ENCODE measurements at places on chromosomes 1 and 21.

DNA sequence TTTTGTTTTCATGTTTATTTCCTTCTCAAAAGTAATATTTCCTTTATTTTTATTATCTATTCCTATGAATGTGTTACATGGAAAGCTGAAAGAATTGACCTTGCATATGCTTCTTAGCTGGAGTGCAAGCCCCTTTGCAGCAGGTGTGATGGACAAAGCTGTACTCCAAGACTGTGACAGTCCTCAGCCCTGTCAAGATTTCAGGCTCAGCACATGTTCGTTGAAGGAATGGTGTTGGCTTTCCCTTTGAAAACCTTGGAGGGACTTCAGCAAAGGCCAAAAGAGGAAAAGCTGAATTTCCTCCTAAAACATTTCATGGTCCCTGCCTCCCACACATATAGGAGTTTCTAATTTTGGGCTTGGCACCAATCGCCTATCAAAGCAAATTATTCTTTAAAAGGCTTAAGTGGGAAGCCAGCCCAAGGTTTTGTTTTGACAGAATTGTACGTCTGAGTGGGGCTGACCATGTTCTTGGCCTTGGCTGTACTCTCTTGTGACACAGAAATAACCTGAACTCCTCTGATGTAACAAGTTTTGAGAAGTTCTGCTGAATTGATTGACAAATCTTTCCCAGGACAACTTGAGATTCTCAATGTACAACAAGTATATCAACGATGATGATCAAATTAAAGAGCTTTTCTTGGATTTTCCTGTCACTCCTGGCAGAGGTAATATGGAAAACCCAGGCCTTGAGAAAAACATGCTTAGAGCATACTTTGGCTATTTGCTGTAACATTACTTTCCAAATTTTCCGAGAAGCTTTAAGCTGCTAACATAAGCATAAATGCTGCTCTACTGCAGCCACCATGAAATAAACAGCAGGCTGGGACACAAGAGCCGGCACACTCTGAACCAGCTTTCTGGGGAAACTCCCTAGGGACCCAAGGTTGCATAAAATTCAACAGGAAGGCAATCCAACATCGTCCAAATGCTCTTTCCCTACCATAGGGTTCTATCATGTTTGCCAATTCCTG, 135.7 kb upstream of the ZNF648 start:
- no peak for DNase-seq

- no peak for DNase-seq
These were observed 3.7 kb downstream of the CCDC24 start for GRCh38 chr1:43994794-43995790.

GRCh38 chr21:18117176-18117575, 127.5 kb upstream of the CHODL start:
- DNase-seq = no peak

DNA sequence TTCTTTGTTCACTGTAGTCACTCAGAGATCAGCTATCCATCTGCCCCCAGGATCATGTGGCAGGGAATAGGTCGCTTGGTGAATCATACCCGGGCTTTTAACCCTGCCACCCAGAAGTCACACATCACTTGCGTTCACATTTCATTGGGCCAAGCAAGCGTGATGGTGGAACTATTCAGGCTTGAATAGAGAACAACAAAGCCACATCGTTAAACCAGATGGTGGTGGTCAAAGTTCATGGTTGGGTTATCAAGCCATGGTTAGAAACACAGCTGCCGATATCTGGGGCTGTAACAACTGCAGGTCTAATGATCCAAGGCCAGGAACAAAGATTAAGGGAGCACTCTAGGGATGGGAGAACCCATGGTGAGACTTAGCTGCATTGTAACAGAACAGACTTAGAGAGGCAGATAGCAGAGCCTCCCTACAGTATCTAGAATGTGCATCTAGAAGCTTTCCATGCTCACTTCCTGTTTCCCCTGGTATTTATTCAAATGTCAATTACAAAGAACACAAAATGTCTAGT, 40.0 kb upstream of the PTPRC start:
- peak; percentile 87 for DNase-seq

DNA sequence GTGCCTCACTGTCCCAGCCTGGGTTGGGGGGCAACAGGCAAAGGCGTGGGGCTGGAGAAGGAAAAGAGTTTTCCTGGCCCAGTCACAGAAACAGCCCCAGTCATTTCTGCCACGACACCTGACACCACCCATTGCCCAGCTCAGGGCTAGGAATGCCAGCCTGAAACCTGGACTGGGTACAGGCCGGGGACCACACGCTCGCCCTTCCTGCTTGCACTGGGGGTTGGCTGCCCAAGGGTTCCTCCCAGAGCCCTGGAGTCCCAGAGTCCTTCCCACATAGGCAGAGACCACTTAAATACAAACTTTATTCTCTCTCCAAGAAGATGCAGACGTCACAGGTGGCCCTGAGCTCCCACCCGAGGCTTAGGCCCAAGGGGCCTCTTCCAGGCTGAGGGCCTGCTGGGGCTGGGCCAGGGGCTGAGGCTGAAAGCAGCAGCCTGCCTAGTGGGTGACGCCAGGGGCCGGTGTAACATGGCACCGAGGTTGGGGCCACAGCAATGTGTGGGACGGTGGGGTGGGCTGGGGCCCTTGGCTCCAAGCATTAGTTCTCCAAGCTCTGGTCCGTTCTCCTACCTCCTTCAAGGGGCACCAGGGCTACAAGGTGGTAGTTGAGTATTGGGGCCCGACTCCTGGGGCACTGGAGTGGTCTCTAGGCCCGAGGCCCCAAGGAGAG, 1.6 kb downstream of the TMEM52 start:
- no peak for DNase-seq

DNA sequence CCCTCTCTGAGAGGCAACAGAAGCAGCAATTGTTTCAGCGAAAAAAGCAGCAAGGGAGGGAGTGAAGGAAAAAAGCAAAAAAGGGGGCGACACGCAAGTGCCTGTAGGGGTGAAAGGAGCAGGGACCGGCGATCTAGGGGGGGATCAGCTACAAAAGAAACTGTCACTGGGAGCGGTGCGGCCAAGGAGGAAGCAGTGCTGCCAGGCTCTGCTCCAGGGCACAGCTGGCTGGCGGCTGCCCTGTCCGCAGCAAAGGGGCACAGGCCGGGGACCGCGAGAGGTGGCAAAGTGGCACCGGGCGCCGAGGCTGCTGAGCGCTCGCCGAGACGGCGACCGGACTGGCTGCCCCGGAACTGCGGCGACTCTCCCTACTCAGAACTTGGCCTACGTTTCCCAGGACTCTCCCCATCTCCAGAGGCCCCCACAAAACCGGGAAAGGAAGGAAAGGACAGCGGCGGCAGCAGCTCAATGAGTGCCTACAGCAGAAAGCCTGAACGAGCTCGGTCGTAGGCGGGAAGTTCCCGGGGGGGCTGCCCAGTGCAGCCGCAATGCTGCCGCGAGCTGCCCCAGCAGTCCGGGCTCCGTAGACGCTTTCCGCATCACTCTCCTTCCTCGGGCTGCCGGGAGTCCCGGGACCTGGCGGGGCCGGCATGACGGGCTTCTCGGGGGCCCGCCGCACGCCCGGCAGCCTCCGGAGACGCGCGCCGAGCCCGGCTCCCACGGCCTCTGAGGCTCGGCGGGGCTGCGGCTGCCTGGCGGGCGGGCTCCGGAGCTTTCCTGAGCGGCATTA, 1.0 kb upstream of the CDKN2C start:
- DNase-seq = no peak

- DNase-seq = peak; percentile 29
These were observed 36.7 kb downstream of the ZNF695 start for GRCh38 chr1:246971090-246971721.

DNA sequence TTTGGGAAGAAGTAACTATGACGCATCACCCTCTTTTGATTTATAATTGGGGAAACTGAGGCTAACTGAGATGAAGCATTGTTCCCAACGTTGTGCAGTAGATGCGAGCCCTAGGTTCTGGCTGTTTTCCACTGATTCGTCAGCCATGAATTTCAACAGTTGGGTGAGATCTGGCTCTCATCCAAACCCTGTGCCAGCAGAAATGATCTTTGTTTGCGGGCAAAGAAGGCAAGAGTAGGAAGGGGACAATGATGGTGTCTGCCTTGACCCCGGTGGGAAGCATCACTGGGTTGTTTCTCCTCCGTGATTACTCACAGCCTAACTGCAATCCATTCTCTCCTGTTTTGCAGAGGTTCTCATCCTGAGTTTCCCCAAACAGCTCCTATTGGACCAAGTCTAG, 142.3 kb downstream of the MIS18A start:
- no peak for DNase-seq

DNA sequence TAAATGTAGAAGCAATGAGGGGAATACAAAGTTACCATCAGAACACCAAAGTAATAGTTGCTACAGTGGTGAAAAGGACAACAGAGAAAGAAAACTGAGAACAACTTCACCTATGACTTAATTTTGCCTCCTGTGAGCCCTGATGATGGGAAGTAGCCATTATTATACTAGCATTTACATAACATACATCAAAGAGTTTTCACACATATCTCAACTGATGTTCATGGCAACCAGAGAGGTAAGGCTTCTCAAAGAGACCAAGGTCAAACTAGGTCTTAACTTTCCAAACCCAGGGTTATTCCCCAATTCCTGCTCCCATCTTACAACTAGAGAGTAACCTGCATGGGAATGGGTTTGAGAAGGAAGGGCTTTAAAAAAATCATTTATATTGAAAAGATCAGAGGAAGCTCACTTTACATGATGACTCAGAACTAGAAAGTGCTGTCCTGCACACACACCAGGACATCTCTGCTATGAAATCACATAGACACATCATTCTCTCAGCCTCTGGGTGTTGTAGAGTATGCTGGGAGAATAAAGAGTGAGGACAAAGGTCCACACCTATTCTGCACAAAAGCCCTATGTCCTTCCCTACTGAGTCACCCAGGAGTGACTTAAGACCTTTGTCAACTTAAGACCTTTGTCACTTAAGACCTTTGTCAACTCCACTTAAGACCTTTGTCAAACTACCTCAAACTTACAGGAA, 179.7 kb downstream of the TNFSF18 start:
- no peak for DNase-seq

DNA sequence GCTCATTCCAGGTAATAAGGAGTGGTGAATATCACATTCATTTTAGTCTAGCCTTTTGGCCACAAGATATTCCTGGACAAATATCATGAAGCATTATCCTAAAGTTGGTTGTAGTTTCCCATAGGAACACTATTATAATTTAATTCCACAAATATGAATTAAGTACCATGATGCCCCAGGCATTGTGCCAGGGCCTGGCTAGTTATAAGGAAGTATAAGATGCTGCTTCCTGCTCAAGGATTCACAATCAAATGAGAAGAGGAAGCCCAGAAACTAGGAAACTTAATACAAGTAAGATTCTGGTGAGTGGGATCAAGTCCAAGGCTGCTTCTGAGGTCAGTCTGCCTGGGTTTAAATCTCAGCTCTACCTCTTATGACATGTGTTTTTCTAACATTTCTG, 30.6 kb upstream of the ZP4 start:
- no peak for DNase-seq

DNA sequence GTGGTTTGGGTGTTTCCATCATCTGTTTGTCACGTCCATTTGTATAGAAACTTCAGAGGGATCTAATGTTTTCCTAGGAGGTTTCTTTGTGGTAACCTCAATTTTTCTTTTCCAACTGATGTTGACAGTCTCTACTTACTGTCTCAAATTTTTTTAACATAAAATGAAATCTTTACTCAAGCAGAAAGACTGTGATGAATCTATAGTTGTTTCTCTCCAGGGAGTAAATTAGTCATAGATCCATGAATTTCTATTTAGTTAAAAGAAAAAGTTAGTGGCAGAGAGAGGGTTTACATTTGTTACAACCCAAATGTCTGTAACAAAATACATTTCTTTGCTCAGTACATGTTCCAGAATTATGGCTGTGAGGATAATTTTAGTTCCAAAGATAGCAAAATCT, 161.6 kb downstream of the DISP1 start:
- no peak for DNase-seq

DNA sequence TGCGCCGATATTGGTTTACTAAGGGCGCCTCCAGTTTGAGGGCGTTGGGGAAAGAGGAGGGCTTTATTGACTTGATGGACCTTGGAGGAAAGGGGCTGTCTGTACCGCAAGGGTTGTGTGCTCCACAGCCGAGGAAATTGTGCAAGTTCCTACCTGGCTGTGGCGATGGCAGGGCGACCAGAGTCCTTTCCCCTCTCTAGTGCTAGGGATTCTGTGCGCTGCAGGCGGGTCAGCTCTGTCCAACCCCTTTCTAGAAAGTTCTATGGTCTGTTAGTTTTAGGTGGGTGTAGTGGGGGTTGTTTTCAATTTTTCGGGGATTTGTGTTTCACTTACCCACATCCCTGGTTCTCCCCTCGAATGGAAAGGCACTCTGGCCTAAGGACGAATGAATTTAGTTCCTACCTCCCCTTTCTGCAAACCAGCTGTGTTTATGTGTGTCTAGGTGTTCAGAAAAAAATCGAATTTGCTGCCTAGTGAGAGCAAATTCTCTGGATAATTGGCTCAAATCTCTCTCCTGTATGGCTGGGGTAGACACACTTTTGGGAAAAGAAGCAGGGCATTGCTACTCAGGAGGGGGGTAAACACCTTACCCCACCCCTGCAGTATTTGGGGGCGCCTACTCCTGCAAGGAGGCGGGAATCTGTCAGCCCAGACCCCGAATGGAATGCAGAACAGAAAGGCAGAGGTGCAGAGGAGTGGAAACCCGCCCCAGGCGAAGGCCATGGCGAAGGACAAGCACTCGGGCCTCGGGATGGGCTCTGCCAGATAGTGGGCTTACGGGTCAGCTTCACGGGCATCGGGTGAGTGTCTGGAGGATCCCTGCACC, 2.0 kb downstream of the DMBX1 start:
- no peak for DNase-seq

DNA sequence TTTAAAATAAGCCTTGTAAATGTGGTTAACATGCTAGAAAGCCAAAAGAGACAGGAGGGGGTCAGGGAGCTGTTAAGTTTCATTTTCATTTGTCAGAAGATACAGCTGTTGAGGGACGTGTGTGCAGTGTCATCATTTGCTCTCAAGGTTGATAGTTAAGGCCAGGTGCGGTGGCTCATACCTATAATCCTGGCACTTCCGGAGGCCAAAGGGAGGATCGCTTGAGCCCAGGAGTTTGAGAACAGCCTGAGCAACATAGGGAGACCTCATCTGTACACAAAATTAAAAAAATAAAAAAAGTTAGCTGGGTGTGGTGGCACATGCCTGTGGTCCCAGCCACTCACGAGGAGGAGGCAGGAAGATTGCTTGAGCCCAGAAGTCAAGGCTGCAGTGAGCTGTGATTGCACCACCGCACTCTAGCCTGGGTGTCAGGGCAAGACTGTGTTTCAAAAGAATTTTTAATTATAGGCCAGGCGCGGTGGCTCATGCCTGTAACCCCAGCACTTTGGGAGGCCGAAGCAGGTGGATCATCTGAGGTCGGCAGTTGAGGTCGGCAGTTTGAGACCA, 22.7 kb downstream of the ZBTB8OS start:
- DNase-seq = no peak

DNA sequence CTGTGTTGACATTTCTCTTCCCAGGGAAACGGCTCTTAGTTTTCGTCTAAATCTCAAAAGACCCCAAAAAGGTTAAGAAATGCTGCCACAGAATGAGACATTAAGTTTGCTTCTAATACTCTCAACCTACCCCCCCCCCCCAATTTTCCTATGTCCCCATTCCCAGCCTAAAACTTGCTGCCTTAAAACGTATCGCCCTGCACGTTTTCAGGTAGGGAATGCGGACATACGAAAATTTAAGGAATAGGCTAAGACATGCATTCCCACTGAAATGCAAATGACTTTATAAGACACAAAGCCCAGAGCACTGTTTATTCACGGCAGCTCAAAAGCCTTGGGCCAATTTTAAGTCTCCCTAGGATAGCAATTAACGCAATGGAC, 45.4 kb downstream of the GFI1 start:
- no peak for DNase-seq

GRCh38 chr1:203269654-203270020, 35.7 kb upstream of the BTG2 start:
- no peak for DNase-seq

Data from CMK (cell line).